AG09319 (cell line): ENCODE measurements at places on chromosomes 1 and 21.

- no peak for DNase-seq
Observed at GRCh38 chr1:177311111-177311510, 140.4 kb downstream of the BRINP2 start.

GRCh38 chr1:65467536-65467935 lies 47.1 kb downstream of the LEPR start:
- DNase-seq = no peak

DNA sequence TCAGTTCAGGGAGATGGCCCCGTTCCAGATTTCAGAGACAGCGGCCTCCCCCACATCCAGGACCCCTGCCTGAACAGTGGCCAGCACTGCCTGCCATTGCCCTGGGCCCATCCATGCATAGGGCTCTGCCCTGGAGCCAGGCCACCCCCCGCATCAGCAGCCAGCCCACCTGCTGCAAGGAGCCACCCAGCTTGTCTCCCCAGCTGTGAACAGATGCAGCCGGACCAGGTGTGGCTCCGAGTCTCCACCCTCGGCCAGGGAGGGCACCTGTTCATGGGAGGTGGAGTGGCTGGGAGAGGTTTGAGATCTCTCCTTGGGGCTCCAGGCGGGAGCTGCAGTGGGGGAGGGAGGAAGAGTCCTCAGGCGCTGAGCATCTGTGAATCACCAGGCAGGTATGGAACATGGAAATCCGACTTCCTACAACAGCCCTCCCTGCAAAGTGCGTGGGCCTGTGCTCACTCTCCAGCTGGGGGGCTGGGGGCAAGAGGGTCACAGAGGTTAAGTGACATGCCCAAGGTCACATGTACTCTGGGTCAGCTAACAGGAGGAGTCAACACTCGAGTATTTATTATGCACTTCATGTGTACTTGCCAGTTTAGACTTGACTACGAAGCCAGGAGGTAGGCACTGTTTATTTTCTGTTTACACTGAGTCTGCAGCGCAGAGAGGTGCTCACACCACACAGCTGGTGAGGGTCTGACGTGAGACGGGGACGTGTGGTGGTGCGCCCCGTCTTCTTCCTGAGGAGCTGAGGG lies 4.8 kb upstream of the HES5 start:
- DNase-seq = no peak

DNA sequence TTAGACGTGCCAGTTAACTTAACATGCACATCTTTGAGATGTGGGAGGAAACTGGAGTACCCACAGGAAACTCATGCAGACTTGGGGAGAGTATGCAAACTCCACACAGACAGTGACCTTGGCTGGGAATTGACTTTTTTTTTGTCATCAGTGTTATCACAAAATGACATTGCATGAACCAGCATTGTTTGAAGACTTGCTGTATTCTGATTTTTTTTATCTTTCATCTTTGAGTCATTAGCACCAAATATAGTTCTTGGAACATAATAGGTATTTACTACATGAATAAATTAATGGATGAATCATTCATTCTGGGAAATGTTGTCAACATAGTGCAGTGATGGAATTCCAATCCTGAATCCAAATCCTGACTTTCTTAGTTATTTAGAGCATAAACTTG lies 77.0 kb downstream of the ATF6 start:
- DNase-seq = no peak

DNA sequence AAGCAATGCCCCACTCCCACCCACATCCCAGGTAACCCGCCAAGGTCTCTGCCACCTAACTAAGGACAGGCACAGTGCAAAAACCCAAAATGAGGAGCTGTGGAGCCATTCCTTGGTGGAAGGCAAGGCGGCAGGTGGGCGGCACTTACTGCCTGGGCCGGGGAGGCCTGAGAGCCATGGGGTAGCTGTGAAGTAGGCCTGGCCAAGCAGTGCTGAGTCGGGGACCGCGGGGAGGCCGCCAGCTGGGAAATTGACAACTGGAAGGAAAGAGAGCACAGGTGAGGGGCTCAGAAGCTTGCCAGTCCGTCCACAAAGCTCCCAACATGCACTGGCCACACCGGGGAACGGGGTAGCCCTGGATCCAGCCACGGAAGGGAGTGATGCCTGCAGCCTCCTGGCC lies 85.3 kb downstream of the NPHP4 start:
- DNase-seq = no peak

GRCh38 chr1:77234096-77234495 lies 14.9 kb upstream of the PIGK start:
- DNase-seq = no peak

GRCh38 chr1:85132078-85132720 lies 68.6 kb downstream of the SYDE2 start:
- DNase-seq = no peak

GRCh38 chr1:180131510-180131909 lies 23.2 kb upstream of the QSOX1 start:
- peak; percentile 56 for DNase-seq

GRCh38 chr1:23118957-23119792 lies 49.5 kb downstream of the LUZP1 start:
- no peak for DNase-seq

DNA sequence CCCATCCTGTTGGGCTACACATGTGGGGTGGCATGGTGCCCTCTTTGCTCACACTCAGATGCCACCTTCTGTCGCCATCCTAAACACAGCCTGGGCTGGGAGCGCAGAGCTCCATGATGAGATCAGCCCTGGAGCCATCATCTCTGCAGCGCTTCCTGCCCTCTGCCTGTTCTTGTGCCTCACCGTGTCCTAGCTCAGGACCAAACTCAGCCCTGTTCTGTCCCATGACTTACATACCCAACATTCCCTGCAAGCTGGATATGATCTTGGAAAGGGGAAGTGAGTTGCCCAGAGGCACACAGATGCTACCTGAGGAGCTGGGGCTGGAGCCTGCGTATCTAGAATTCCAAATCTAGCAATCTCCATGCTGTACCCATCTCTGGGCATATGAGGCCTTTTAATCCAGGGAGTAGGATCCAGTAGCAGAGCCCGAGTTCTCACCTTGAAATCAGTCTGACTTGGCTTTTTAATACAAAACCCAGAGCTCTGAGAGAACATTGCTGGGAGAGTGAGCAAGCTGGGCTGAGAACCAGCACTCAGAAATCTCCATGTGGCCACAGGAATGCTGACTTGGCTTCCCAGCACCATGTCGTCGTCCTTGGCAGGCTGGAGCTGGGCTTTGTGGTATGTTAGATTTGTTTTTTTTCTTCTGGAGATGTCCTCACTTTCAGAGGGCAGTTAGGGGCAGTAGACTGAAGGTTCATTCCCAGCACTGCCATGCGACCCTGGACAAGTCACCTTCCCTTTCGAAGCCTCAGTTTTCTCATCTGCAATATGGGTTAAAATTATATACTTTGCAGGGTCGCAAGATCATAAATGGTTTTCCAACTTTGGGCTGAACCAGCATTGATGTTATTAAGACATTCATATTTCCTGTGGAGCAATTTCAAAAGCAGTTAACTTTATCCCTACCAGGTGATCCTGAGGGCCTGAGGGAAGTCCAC lies 2.6 kb downstream of the ALPL start:
- DNase-seq = peak; percentile 89

GRCh38 chr1:103194984-103195383 lies 86.7 kb upstream of the COL11A1 start:
- no peak for DNase-seq

DNA sequence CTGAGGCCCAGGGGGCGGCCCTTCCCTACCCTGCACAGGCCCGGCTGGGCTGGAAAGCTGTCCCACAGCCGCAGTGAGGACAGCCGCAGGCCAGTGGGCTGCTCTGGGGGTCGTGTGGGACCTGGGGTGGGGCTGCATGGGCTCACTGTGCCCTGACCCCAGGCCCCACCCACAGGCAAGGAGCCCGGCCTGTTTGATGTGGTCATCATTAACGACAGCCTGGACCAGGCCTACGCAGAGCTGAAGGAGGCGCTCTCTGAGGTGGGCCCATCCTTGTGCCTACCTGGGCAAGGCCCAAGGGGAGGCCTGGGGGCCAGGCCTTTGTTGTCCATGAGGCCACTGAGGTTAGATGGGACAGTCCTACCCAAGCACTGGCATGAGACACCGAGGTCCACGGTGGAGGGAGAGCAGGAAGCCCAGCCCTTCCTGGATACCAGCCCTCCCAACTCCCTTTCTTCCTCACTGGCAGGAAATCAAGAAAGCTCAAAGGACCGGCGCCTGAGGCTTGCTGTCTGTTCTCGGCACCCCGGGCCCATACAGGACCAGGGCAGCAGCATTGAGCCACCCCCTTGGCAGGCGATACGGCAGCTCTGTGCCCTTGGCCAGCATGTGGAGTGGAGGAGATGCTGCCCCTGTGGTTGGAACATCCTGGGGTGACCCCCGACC lies 1.4 kb upstream of the GJC2 start:
- no peak for DNase-seq

DNA sequence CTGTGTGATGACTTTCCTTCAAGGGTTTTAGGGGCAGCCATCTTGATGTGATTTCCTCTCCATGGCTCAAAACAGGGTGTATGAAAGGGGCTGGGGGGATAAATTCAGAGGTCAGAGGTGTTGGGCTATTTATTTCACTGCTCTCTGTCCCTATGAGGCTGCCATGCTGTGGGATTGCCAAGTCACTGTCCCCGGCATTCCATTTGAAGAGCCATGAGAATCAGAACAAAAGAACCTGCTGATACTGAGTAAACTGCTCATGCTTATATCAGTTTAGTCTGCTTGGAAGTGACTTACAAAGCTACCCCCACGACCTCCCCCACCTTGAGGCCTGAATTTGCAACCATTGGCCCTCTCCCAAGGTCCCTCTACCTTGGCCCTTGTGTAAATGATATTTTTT lies 72.3 kb upstream of the UBE2U start:
- no peak for DNase-seq

DNA sequence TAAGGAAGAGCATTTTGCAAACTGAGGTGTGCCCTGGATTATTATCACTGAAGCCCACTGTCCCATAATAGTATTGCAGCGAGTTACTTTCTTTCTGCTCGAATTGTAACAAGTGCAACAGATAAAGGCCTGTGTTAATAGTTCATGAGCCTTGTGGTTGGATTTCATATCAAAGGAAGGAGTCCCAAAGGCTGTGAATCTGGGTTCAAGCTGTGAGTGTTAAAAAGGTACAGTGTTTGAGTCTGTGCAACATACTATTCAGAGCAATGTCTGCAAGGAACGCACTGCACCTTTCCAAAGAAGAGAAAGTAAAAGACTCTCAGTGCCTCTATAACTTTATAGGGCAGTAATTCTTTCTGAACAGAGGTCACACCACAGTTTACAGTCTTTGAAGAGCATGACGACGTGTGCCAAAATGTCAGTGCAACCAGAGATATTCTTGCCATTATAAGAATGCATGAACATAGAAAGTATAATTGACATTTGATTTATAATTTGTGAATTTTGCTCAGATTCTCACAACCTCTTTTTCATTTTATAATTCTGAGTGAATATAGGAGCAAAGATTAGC lies 79.1 kb downstream of the CDC7 start:
- no peak for DNase-seq

GRCh38 chr1:156262461-156263287 lies 14.8 kb upstream of the PAQR6 start:
- DNase-seq = peak; percentile 57

DNA sequence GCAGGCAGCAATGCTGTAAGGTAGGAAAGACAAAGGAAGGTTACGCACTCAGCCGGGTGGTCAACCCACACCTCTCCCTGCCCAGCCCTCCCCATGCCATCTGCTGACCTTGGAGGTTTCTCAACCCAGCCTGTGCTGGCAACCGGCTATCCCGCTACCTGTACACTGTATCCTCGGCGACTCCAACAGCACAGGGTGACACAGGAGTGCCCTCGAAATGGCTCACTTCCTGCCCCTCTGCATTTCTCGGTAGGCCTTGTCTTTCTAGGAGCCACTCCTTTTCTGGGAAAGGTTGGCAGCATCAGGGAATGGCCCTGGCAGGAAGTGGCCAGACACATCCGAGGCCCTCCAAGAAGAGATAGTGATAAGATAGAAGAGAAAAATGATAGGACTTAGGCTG lies 124.0 kb downstream of the PROX1 start:
- no peak for DNase-seq

DNA sequence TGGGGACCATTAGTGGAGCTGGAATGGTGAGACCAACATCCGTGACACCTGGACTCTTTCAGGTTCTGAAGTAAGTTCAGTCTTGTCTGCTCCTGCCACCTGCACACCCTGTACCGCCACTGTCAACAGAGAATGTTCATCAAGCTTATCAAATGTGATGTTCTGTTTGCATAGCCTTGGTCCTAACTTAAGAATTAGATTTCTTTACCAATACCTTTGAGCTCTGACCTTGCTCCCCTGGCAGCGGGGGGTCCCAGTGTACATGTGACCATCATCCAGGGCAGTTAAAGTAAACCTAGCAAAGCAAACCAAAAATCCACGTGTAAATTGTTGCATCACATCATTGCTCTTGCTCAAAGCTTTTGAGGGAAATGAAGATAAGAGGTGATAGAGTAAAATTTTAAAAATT lies 14.5 kb downstream of the SLC25A33 start:
- no peak for DNase-seq

DNA sequence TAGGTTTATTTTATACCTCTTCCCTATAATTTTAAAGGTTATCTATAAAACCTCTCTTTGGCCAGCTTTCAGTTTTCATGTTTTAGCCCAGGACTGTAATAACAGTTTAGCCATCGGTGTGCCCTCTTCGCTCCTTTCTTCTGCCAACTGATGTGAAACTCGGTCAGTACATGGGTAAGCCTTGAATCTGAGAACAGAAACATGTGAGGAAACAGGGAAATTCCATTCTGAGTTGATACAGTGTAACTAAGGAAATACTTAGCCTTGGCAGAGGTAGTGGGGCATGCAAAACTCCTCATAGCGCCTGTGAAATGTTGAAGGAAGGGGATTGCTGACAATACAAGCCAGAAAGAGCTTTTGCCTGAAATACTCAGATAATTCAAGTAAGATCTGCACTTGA lies 465.2 kb downstream of the NCAM2 start:
- no peak for DNase-seq

DNA sequence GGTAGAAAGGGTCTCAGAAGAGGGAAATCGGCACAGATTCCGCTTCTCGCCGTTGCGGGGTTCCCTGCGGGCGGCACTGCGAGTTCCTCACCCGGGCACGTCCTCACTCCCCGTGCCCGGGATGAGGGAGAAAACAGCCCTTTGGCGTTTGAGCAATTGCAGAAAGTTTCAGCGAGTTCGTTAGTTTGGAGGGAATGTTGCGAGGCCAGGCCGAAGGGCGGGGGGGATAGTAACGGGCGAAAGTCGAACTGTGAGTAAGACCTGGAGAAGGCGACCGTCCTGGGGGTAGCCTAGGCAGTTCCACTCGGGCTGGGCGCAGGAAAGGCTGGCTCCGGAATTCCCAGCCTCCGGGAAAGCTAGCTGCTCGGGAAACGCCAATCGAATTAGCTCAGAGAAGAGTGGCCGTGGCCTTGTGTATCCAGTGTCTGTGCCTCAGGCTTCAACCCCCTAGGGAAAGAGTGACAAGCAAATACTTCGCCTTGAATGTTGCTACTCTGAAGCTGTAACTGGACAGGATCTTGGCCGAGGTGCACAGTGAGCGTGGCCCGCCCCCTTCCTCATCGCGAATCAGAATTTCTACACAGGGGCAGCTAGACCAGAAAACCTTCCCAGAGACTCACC lies 787 bp downstream of the PTGFR start:
- DNase-seq = no peak

- no peak for DNase-seq
Observed at GRCh38 chr1:160768295-160768657, 27.7 kb upstream of the LY9 start.
